ENCODE measurements at places on chromosomes 7 and 10.

DNA sequence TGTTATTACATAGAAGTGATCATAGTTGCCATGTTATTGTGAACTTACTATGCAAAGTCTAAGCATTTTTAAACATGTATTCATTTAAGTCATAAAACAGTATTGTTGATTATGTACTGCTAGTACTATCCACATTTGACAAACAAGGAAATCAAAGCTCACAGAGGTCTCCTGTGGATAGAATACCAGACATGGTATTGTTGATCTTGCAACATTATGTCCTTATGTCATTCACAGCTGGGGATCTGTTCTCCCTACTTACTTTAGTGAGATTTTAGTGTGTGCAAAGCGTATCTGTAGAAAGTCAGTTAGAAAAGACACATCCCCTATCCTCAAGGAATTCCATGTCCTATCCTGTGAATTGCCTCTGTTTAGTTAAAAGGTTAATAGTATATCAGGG is 106.1 kb downstream of the SND1 start:
- no peak for DNase-seq

DNA sequence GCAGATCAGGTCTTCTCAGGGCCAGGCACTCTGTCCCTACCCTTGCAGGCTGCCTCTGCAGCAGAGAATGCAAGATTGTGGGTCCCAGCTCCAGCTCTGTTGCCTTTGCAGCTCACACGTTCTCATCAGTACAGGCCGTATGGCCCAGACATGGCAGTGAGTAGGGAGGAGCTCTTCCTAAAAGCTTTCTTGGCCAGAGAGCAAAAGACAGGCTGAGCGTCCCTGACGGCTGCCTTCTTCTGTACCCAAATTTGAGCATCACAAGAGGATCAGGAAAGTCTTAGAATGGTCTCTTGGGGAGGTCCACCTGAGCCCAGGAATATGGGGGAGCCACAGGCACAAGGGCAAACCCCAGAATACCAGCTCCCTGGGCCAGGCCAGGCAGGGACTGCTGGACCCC is 266.3 kb upstream of the ZMIZ1 start:
- no peak for DNase-seq

DNA sequence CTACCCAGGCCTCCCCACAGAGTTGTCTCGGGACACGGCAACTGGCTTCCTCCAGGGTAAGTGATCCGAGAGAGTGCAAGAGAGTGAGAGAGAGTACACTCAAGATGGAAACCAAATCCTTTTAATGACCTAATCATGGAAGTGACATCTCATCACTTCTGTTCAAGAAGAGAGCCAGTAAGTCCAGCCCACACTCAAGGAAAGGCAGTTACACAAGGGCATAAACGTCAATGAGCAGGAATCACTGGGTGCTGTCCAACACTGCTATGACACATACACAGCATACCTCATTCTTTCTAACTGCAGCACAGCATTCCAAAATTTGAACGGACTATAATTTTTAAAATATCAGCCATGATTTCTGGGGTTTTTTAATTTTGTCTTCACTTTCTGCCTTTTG is 29.3 kb upstream of the OSBPL3 start:
- DNase-seq, result no peak

GRCh38 chr7:50349399-50349798 is 44.9 kb downstream of the IKZF1 start:
- no peak for DNase-seq

DNA sequence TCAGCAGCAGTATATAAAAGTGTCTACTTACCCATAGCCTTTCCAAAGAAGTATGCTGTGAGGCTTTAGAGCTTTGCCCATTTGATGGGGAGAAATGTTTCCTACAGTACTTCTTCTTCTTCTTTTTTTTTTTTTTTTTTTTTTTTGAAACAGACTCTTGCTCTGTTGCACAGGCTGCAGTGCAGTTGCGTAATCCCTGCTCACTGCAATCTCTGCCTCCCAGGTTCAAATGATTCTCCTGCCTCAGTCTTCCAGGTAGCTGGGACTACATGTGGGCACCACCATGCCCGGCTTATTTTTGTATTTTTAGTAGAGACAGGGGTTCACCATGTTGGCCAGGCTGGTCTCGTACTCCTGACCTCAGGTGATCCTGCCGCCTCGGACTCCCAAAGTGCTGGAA is 101.7 kb upstream of the TMEM26 start:
- DNase-seq, result no peak

DNA sequence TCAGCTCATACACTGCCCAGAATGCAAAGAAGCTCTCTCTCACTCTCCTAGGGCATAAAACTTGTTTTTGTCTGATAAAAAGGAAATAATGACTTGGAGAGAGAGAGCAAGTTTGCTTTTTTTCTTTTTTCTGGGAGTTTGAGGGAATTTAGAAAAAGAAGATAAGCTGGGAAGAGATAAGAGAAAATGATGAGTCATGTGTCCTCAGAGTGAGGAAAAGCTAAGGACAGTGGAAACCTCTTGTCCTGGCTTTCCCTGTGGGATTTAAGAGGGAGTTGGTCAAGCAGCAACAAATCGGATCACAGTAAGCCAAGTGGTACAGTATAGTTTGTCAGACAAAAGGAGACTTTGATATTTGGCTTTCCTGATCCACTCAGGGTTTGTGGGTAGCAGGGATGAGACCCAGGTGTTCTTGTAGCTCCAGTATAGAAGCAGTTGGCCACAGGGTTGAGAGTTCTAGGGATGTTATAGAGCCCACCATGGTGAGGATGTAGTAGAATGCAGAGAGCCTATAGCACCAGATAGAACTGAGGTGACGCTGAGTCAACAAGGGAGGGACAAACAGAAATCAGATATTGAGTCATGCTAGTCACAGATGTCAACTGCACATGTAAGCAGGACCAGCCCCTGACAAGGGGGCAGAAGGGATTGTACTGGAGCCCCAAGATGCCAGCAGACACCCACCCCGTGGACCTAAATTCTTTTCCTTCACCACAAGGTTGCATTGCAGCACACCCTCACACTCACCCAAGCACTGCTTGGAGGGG is 219.3 kb upstream of the TAC1 start:
- DNase-seq, result no peak

- no peak for DNase-seq
Observed at GRCh38 chr7:83142365-83142764, 20.3 kb downstream of the PCLO start.

DNA sequence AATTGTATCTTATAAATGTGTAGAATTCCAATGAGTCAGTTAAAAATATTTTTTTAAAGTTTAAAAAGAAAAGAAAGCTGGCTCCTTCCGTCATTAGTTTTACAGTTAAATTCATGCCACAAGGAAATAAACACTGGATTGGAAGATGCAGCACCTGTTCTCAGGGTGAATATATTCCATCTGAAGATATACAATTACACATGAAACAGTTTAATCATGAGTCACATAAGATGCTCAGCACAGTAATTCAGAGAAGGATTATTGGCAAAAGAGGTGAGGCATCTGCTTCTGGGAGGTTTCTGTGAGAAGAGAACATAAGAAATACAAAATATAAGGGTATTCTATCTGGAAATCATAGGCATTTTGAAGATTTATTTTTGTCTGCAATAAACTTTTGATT is 376.5 kb upstream of the SORCS1 start:
- DNase-seq, result no peak

DNA sequence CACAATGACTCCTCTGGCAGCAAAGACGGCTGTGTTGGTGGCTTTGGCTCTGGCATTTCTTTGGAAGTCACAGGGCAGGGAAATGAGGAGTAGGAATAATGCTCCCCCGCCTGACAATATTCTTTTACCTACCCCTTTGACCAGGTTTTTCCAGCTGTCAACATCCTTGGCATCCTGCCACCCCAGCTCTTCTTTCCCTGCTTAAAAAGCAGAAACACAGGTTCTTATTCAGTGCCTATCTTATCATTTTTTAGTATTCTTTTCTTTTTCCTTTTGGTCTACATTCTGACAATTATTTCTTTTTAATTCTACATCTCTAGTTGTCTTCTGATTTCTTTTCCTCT is 97.7 kb downstream of the CREB5 start:
- DNase-seq, result no peak

DNA sequence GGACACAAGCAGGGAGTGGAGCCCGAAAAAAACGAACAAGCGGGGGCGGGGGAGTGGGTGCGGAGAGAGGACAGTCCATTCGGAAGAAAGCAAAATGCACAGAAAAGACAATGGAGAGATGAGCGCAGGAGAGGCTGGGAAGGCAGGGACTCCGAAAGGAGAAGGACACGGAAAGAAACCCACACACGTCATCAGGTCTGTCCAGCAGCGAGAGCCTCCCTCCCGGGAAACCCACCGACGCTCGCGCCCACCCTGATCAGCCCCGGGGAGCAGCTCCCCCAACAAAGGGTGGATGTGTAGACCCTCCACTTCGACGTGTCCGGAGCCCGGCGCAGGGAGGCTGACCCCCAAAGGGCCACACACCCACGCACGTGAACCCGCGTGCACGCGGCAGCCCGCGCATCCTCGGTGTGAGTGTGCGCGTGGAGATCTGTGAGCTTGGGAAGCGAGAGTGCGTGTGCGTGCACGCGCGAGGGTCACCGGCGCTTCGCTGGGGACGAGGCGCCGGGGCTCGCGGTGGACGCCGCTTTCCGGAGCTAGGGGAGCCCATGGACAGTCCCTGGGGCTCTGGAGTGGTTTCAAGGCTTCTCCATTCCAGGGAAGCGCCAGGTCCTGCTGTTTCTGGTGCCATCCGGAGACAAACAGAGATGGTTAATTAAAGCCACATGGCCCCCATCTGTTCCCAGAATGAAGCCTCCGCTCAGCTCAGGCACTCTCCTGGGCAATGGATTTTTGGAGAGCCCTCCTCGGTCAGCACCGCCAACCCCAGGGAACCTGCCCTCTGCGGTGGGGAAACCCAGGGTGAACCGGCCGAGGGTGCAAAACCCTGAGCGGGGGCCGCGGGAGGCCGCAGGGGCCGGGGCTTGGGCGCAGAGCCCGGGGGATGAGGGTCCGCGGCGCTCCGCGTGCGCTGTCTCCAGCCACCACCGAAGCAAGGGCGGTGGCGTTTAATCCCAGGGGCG is 916 bp downstream of the LAMB1 start:
- DNase-seq, result no peak

DNA sequence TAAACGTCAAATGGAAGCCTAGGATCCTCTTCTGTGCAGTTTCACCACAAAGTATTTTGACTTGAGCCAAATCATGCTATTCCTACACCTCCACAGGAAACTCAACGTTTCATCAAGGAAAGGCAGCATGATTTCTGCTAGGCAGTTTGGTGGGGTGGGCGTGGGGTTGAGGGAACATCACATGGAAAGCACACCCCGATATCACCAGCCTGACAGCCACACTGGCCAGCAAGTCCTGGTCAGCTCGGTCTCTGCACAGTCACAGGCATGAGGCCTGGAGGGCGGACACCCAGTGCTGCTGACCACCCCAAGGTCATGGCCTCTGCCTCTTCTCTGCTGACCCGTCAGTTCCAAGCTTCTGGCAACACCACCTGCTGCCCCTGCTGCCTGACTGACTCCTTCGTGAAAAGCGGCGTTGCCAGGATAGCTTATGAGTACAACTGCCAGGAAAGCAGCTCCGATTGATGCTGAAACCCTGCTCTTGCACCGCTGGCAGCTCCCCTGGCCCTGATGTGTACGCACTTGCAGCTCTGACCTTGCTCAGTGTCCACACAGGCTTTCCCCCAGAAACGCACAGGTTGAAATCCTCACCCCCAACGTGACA is 171.5 kb downstream of the DIP2C start:
- no peak for DNase-seq

GRCh38 chr10:77576444-77577032 is 61.1 kb downstream of the KCNMA1 start:
- DNase-seq, result no peak

DNA sequence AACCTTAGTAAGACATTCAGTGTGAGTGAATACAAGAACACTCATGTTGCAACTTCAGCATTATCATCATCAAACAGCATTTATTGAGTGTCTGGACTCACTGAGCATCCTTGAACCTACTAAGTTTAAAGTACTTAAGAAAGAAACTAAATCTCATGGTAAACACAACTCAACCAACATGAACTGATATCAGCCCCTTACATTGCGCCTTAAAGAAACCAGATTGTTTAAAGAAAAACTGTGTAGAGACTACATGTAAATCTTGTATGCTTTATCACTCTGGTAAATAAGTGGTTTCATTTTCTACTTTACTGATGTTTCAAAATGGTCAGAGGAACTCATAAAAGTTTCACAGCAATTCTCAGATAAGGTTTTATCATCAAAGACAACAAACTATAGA is 157.5 kb upstream of the FERD3L start:
- no peak for DNase-seq

DNA sequence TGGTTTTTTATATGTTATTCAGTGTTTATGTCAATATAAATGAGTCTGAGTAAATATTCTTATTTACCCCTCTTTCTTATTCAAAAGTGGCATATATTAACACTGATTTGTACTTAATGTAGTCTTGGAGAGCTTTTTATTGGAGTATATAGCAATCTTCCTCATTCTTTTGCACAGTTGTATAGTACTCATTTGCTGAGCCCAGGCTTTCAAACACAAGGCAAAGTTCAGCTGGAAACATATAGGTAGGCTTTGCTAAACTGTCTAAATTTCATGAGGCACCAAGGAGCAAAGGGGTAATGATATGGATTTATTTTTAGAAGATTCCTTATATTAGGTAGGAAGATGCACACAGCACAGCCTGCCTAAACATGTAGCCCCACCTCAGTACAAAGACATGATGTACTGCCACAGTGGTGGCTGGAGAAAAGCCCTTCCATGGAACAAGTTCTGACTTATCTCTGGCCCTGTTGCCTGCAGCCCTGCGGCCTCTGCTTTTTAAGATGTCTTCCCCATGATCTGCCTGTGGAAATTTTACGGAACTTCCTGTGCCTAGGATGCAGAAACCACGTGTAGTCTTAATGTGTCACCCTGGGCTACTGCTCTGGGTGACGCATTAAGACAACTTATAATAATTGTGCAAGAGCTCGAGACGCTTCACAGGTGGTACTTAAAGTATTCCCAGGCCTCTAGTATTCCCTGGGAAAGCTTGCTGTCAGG is 9.6 kb upstream of the PDCD4 start:
- no peak for DNase-seq

GRCh38 chr7:105996860-105997737 is 34.0 kb downstream of the CDHR3 start:
- DNase-seq, result no peak
